ENCODE measurements at places on chromosomes 12 and 14.

- DNase-seq: no peak
Measured at GRCh38 chr12:113240395-113240794, 19.1 kb downstream of the TPCN1 start.

- DNase-seq: no peak
Measured at GRCh38 chr12:116160231-116160630, 117.3 kb downstream of the MED13L start.

DNA sequence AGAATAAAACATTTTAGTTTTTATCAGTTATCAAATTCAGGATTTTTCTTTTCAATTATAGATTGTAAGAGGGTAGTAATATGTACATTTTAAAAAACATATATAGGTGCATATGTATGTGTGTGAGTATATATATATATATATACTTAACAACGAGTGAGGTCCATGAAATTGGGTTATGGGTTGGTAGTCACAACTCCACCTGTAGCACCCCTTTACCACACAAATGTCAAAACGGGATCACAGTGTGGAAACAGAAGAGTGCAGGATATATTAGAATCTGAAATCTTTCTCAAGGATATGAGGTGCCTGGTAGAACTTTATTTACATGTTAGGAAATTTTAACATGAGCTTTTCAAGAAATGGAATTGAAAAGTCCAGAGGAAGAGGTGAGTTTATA is 31.3 kb downstream of the MIA2 start:
- DNase-seq: no peak

- DNase-seq: no peak
Measured at GRCh38 chr14:104604458-104605449, at the start of gene TMEM179. TSS of gene TMEM179 (minus strand) at chr14:104604772. CDS start at chr14:104604741, 31 bp downstream.

DNA sequence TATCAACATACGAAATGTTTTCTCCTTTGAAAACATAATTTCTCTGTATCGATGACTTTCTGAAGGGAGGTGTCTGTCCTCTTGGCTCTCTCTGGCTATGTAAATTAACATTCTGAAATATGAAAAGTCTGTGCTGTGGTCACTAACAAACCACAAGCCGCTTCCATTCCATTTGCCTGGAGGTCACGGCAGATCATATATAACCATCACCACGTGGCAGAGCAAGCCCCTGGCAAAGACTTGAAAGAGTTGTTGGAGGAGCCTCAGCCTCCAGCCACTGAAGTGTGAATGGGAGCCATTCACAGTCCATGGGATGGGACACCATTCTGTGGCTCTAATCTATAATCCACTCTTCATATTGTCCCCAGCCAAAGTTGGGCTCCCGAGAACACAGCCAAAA is 39.6 kb downstream of the CDKL1 start:
- DNase-seq: no peak

GRCh38 chr12:17878714-17879113 is 211.3 kb downstream of the RERGL start:
- no peak for DNase-seq

DNA sequence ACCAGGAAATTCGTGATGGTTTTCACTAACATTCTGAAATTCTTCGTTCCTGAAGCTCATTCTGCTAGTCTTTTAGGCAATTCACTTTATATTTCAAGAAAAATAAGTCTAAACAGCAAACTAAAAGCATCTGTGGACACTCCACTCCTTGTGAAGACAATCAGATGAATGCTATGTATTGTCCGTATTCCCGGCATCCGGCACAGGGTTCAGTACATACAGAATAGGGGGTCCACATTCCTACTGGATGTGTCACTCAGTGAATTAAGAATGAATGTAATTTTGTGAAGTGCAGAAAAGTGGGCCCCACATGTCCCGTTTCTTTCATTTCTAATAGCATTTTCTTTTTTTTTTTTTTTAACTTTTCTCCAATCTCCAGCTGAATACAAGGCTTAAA is 241.3 kb downstream of the GRIN2B start:
- no peak for DNase-seq

DNA sequence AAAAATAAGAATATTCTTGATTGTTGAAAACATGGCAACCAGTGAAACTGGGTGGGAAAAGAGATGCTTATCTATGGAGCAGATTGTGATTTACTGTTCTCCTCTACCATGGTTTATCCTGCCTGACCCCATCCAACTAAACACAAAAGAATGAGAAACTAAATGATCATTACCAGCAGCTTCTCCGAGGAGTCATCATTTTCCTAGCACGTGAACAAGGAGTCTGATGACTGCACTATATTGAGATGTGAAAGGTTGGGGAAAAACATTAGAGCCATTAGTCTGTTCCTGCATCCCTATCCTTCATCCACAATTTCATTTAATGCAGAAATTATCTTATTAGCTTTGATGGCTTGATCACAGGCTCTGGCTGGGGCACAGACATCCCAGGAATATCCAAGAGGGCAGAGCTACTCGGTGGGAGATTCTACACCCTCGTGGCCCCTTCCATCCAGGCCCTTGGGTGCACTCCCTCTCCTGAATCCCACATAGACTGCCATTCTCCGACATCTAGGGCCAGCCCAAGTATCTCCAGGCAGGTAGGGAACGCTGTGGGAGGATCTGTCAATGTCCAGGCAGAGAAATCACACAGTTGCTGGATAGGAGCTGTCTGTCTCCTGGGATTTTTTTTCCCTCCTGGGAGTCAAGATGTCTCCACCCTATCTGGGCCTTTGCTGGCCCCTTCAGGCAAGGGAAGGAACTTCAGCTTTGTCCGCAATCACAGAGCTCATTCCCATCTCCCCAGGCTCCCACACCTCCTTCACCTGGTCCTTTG is 43.3 kb upstream of the DHRS4 start:
- no peak for DNase-seq

DNA sequence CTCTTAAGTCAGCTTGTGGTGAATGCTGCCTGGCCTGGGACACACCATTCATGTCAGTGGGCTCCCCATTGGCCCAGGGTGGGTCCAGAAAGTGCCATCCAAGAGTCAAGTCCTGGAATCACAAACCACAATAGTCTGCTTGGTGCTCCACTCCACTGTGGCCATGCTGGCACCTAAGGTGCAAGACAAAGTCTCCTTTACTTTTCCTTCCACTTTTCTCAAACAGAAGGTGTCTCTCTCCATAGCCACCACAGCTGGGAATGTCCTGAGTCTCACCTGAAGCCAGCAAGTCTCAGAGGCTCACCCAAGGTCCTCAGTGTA is 9.0 kb downstream of the RDH16 start:
- DNase-seq: no peak

All from stimulated activated CD8-positive, alpha-beta memory T cell treated with anti-CD3 and anti-CD28 coated beads, Interleukin-4, amount 100 ng/mL, for 4 hours (primary cell).